Activated effector memory CD4-positive, alpha-beta T cell treated with Interleukin-2 at 50 U/mL for 16 hours (primary cell): ENCODE measurements at places on chromosomes 3 and 15.

- DNase-seq, result no peak
These were observed 87.3 kb upstream of the SNTN start for GRCh38 chr3:63565220-63565619.

DNA sequence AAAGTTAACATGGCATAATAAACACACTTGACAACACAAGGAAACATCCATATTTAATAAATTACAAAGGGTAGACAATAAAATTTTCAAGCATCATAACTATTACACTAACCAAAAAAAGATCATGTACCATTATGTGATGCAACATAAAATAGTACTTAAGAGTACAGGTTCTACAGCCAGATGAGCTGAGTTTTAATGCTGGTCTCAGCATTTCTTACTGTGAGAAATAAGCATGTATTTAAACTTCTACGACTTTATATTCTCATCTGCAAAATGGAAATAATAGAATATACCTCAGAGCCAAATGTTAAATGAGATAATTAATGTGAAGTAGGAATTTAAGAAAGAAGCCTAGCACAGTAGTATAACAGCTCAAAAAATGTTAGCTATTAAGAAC, 33.7 kb upstream of the SLC12A8 start:
- DNase-seq, result no peak

- no peak for DNase-seq
These were observed 66.5 kb upstream of the MAP4 start for GRCh38 chr3:48082580-48083184.

DNA sequence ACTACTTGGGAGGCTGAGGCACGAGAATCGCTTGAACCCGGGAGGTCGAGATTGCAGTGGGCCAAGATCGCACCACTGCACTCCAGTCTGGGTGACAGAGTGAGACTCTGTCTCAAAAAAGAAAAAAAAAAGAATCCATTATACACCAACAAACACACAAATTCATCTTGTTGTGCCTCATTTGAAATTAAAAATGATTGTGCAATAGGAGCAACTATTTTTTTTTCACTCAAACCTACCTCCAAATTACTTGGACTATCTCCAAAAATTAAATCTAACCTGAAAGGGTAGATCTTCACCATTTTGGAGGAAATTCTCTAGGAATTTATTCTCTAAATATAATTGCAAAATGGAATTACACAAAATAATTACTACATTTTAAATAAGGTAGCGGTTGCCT, 4.6 kb downstream of the ZBBX start:
- no peak for DNase-seq

GRCh38 chr15:35932531-35932930, 386.6 kb upstream of the DPH6 start:
- no peak for DNase-seq

DNA sequence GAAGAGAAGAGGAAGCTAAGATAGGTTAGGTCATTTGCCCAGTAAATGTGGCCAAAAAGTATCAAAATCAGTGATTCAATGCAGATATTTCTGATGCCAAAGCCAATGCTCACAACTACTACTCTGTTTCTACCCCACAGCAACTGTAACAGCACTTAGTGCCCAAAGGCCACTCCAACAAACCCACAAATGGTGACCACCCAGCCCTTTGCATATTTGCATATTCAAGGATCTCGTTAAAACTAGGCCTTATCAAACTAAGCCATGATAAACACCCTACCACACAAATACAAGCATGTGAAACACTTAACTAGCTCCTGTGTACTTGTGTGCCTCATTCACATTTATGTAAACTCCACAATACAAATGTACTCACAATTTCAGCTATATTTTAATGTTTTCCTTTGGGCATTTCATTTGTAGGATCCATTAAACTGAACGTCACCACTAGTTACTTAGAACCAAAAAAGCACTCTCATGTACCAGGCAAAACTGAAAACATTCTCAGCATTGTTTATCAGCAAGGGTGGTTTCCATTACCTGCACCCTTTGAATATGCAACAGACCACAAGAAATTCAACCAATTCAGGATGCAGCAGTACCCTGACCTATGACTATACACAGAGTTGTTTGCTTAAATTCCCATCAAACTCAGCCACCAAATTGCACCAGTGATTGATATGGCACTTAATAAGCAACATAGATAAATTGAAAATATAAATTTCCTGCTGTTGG, 111.2 kb upstream of the STT3B start:
- DNase-seq, result no peak

DNA sequence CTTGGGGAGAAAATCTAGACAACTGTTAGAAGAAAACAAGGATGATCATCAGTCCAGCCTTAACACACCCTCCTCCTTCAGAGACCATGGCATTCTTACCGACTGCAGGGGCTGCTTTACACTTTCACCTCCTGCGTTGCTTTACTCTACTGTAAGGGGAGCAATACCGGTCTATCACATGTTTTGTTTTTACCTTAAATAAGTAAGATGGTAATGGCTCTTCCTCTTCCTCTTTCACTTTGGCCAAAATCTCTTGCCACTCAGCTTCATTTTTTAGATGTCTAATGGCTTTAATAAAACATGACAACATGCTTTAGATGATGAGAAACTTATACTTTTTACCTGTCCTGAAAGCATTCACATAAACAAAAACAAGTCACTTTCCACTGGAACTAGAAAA, 33.4 kb upstream of the STIMATE start:
- no peak for DNase-seq

DNA sequence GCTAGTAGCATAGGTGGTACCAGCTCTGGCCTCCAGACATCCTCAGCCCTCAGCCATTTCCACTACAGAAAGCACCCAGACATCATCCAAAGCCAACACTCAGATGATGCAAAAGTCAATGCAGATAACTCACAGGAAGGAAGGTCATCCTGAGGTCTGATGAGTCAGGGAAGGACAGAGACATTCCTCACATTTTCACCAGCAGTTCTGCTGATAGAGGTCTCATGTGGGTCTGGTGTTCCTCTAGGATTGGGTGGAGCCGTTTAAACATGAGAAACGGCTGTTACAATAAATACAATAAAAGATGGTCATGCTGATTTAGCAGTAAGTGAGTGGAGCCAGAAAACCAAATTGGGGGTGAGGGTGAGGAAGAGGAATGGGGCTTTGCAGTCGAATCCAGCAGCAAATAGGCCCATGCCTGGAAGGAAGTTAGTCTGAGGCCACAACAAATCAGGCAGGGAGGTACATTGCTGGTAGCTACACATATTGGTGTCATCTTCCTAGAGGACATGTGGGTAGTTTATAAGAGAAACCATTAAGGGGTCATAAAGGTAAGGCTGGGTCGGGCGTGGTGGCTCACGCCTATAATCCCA, 33.3 kb upstream of the FLNB start:
- DNase-seq, result no peak

GRCh38 chr3:111872979-111873378, 13.9 kb downstream of the PHLDB2 start:
- no peak for DNase-seq

GRCh38 chr3:20073068-20073467, 32.8 kb downstream of the KAT2B start:
- DNase-seq, result no peak

DNA sequence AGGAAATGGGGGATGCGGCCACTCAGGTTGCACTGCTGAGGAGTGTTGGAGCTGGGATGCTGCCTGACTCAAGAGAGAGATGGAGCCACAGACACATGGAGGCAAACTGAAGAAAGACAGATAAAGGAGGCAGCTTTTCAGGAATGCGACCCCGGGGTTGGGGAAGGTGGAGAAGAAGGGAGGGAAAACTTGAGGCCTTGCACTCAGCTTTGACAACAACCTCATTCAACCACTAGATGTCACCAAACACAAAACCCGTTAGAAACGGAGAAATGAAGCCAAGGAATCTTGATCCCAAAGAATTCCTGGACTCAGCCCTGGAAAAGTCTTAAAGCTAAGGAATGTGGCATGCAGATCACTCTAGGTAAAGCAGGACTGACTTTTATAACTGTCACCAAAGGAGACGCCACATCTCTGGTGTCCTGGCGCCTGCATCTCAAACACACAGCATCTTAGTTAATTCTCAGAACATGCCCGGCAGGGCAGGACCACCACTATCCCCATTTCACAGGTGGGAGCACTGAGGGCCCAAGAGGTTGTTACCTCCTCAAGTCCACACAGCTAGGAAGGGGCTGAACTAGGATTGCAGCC, 59.6 kb upstream of the LMCD1 start:
- DNase-seq, result no peak

DNA sequence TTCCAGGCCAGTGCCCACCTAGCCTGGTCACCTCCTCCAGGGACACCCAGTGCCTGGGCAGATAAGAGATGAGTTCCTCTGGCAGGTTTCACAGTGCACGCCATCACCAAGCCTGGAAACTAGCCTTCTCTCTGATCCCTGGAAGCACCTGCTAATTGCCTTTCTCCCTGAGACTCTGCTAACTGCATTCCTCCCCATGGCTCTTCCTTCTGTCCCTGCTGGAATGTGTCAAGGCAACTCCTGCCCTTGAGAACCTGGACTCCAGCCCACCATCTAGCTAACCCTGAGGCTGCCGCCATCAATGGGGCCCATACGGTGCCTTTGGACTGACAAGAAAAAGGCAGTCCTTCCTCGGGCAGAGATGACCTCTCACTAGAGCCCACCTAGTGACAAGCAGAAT, 18.5 kb downstream of the VIPR1 start:
- no peak for DNase-seq

DNA sequence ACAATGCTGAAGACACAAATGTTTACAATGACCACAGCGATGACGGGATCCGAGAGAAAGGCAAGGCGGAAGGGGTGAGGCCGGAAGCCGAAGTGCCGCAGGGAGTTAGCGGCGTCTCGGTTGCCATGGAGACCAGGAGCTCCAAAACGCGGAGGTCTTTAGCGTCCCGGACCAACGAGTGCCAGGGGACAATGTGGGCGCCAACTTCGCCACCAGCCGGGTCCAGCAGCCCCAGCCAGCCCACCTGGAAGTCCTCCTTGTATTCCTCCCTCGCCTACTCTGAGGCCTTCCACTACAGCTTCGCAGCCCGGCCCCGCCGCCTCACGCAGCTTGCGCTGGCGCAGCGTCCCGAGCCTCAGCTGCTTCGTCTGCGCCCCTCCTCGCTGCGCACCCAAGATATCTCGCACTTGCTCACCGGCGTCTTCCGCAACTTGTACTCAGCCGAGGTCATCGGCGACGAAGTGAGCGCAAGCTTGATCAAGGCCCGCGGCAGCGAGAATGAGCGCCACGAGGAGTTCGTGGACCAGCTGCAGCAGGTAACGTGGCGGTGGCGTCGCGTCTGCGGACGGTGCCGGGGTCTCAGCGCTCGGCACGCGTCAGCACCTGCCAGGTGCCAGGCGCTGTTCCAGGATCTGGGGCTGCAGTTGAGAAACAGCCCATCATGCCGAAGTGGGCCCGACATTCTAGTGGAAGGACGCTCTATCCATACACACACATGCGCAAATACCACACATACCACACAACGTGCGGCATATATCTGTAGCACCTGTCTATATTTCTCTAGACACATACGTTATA, at the start of gene DLEC1:
Gene DLEC1 (plus strand): TSS at position 108 of the 798 bp plus-strand sequence. CDS start 18 bp downstream, at position 126.
- peak; percentile 76 for DNase-seq

DNA sequence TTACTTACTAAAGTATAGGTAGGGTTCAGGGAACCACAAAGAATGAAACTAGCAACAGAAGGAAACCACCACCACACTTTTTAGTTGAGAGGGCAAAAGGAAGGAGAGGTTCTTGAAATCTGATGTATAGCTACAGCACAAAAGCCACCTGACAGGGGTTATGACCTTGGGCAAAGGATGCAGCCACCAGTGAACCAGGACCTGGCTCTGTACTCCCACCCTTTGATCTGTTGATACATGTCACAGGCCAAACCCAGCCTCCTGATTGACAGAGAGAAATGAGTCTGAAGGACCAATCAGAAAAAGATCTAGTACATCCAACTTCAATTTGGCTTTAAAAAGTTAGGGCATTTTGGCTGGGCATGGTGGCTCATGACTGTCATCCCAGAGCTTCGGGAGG, 20.0 kb upstream of the BLM start:
- no peak for DNase-seq

- DNase-seq, result no peak
These were observed 9.4 kb downstream of the ATP13A4 start for GRCh38 chr3:193545304-193545703.

GRCh38 chr3:5143464-5143863, 21.4 kb downstream of the ARL8B start:
- DNase-seq, result no peak

DNA sequence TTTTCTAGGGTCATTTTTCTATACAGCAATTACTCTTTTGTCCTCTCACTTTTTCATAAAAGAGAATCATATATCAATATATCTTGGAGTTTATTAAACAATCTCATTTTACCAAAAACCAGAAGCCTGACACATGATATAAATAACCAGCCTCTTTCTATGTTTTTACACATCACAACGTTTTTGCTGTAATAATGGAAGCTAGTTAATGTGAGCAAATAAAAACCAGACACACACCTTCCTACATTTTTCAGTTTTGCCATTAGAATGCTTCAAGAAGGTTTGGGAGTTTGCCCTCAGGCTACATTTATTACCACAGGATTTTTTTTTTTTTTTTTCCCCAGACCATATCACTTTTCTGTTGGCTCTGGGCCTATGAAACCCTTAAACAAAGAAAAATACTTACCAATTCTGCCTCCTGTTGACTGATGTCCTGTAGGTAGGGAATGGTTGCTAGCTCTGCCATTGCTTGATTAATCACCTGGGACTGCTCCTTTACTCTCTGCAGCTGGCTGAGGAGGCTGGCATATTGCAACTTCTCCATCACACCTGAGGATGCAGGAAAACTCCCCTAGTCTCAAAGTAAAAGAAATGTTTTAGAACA, 165.5 kb downstream of the ECT2 start:
- DNase-seq, result no peak

GRCh38 chr3:94406595-94406994, 343.7 kb downstream of the NSUN3 start:
- DNase-seq, result no peak

- DNase-seq, result no peak
These were observed 46.2 kb downstream of the NEK11 start for GRCh38 chr3:131072845-131073244.

DNA sequence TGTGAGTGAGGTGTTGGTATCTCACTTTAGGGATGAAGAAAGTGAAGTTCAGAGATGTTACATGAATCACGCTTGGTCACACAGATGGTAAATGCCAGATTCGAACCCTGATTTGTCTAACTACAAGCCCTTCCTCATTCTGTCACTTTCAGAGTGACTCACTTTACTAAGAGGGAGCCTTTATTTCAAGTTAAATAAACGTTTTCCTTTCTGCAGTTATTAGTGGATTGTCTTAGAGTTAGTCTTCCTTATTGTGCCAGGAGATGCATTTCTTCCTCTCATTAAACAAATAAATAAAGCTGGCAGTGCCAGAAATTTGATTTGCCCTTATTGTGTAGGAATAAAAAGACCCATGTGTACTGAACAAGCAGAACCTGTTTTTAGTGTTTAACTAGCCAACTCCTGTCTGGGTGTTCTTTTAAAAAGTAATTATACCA, 162.5 kb downstream of the AKAP13 start:
- no peak for DNase-seq
